ENCODE measurements at places on chromosomes 7 and 10.
A peak's percentile ranks its signal among the peaks of the same experiment; 100 is the strongest.

- no peak for DNase-seq
These were observed 223.8 kb upstream of the CCDC6 start for GRCh38 chr10:60130130-60130579.

DNA sequence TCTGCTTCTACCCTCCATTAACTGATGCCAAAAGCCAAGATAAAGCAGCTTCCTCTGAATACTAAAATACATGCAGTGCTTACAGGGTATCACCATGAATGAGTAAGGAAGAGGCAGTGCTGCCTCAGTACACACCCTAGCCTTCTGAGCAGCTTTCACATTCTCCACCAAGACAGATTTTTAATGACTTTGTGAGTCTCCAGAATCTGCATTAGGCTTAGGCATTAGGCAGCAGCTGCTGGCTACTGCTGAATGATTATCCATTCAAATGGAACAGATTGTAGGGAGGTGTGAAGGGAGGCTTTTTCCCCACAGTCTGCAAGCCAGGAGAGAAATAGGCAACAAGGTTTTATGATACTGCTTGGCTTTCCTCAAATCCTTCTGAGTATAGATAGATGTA, 1226.7 kb upstream of the LRRN3 start:
- DNase-seq: no peak

- peak; percentile 38 for DNase-seq
These were observed 49.1 kb upstream of the MSMB start for GRCh38 chr10:46094931-46095750.

- no peak for DNase-seq
These were observed 10.9 kb downstream of the NRBF2 start for GRCh38 chr10:63143987-63144386.

DNA sequence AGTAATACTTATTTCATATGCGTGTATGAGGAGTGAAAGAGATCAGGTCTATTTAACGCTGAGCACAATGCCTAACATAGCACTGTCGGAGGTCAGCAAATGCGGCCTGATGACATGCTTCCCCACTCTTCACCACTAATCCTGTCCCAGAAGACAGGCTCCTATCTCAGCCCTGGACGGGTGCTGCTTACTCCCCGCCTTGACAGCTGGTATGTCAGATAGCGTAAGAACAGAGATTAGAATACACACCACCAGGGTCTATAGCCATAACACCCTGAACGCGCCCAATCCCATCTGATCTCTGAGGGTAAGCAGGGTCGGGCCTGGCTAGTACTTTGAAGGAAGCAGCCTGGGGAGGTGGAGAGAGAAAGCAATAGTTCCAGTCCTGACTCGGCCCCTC, 32.3 kb upstream of the TM9SF3 start:
- DNase-seq: no peak

GRCh38 chr10:12068449-12069269, at the start of gene DHTKD1:
Gene DHTKD1, plus strand, starts transcription at chr10:12068954. Its CDS starts 80 bp downstream, at chr10:12069034.
- DNase-seq: peak; percentile 100

DNA sequence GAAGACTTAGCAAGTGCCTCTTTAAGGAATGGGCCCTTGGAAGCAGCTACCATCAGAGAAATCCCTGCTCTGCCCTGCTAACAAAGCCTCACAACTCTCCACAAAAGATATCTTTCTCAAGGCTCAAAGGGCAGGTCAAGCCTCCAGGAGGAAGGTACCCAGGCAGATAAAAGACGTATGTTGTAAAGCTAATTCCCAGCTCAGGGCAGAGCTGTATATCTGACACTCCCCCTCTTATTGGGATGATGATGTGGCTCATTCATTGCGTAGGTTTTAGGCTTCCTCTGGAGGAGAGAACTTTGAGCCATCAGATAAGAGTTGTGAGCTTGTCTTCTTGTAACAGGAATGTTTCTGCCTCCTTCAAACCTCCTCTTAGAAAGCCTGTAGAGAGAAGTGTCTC, 145.4 kb downstream of the CALN1 start:
- DNase-seq: no peak

DNA sequence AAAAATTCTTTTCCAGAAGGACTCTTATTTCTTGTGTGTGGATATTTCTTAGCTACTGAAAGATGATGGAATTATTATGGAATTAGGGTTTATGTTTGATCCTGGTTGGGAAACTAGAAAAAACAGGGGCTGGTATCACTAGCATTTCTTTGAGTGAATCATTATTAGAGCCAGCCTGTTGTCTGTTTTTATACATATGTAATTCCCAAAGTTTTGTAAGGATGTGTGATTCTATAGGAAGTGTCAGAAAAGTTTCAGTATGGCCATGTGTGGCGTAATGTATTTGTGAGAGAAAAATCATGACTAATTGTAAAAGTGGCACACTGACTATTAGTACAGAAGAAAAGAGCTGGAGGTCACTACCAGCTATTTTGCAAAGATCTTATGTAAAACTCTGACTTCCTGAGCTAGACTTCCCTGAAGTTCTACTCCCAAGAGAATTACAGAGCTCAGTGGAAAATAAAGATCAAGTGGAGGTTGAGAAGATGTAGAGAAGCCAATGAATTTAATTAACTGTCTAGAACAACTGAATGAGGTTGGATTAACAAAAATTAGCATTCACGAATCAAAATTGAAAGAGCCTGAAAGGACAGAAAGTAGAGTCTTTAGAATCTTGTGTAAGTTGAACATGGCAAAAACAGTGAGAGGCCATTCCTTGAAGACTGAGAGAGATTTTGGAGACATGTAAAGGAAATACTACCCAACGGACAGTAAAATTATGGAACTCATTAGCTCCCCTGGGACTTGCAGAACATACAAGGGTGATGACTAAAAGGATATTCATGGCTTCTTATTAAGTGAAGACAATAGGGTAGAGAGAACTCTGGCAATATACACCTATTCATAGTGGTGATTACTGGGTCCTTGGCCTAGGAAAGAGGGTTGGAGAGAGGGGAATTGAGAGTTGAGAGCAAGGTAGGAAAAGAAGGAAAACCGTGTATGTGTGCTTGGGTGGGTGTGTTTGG, 12.5 kb downstream of the ZNF365 start:
- no peak for DNase-seq

DNA sequence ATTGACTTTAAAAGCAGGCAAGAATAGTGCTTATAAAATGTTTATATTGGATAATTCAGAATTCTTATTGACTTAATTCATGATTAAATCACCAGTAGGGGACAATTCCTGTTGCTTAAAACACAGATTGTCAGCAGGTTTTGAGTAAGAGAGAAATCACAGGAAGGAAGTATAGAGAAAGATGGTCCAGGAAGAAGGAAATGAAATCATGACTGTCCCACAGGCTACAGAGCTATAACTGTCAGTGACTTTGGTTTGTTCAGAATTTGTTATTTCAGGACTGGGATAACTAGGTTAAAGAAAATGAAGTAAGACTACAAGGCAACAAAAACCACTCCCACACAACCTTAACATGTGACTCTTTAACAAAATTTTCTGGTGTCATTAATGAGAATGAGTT, 6.8 kb downstream of the GNGT1 start:
- no peak for DNase-seq

GRCh38 chr7:36058020-36058592, 94.9 kb upstream of the EEPD1 start:
- DNase-seq: no peak

DNA sequence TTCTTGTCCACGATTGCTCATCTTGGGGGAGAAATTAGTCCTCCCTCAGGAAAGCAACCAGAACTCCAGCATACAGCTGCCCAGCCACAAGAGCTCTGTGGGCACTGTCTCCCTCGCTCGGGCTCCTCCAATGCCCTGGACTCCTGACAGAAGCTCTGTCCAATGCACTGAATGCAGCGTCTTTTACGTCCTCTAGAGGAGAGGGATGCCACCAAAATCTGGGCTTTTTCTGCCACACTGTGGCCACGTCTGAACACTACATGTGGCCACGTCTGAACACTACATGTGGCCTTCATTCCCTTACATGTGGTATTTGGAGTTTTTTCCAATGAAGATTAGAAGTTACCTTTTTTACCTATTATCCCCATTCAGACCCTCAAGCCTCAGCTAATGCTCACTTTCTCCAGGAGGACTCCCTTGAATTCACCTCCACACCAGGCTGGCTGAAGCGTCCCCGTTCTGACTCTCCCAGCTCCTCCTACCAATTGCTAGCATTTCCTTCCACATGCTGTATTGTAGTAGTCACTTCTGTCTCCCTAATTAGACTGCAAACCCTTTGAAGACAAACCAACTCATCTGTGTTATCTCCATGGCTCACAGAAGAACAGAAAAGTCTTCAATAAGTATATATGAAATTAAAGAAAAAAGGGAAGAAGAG, 134.3 kb upstream of the PDE1C start:
- DNase-seq: peak; percentile 9

DNA sequence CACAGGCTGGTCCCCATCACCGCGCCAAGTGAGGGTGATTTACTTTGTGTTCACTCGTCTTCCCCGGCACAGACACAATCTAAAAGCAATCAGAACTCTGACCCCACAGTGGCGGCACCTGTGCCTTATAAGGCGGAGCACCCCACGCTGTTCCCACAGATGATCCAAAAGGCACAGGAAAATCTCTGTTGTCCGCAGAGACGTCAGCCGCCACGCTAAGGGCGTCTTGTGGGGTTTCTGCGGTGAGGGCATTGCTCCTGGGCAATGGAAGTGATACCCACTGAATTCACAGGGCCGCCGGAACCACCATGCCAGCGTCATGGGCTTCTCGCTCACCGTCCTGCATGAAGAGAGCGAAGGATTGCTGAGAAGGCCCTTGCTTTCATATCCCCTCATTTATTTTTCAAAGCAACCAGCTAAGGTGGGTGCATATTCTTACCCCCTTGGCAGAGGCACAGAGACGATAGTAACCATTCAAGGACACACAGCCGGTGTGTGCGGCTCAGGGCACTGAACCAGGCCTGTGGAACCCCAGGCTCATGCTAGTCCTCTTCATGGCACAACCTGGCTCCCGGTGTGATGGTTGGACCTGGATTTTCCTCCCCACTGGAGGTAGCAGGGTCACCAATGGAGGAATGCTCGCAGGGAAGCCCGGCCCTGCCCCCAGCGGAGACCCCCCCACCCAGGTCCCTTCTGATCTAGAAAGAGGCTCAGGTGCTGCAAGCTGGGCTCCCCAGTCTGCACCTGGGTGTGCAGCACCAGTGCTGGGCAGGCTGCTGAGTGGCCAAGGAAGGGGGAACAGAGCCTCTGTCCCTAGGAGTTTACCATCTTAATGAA, 279.0 kb downstream of the TCERG1L start:
- no peak for DNase-seq

DNA sequence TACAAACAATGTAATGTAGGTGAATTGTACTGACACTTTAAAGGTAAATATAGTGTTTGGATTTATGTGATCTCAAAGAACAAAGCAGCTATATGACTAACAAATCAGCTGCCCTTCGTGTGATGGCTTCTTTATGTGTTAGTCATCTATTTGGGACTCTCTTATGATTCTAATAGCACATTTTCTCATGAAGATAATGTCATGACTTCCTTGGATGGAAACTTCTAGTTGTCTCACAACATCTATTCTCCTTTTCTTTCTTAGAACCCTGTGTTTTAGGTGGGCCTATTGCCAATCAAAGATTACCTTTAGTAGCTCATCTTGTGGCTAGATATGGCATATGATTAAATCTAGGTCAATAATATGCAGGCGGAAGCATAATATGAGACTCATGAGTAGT, 45.0 kb downstream of the TMEM106B start:
- no peak for DNase-seq

GRCh38 chr10:102264371-102264770, 19.0 kb downstream of the GBF1 start:
- DNase-seq: no peak

GRCh38 chr10:45581582-45582385, 90.8 kb downstream of the ZFAND4 start:
- no peak for DNase-seq

GRCh38 chr10:129465796-129466702, 992 bp upstream of the MGMT start:
- peak; percentile 8 for DNase-seq

DNA sequence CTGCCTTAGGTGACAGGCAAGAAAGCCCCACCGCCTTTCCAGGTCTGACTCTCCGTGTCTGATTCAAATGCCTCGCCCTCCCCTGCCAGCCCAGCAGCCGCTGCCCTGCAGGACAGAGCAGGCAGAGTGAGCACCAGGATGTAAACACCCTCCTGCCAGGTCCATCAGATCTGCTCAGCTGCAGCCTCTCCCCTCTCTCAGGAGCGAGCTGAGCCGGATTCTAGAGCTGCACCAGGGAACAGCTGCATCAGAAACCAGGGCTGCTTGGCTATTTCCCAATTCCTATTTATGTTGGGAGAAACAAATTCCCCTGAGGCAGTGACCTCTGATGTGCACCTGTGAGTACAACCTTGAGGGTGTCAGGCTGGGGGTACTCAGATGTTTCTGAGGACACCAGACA, 121.5 kb upstream of the ZMIZ1 start:
- DNase-seq: no peak

GRCh38 chr10:44845361-44846175, 65.6 kb upstream of the TMEM72 start:
- no peak for DNase-seq

DNA sequence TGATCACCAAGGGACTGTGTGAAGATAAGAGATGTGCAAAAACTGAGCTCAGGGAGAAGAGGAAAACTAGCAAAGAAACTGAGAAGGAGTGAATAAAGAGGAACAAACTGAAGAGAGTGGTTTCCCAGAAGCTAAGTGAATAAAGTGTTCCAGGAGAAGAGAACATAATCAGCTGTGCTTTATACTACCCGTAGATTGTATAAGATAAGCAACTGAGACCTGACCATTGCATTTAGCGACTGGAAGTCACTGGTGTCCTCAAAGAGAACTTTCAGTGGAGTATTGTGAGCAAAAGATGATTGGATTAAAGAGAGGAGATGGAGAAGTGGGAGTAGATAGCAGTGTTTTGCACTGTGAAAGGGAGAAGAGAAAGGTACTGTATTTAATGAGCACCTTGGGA, 14.6 kb downstream of the PHTF2 start:
- no peak for DNase-seq

GRCh38 chr7:38232502-38233366, 40.7 kb downstream of the TARP start:
- DNase-seq: peak; percentile 78

DNA sequence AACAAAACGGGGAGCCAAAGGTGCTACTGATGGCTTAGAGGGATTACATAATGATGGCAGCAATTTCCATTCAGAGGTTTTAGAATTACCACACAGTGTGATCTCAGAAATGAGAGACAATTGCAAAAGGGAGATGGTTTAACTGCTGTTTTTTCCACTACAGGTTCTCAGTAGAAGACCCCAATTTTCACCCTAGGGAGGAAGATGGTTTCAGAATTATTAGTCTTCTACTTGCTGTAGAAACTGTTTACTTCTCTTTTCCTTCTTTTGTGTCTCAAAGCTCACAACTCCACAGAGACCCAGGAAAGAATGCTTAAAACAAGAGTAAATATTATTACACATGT, 226.5 kb downstream of the INHBA start:
- DNase-seq: no peak

- no peak for DNase-seq
These were observed 557.8 kb downstream of the AUTS2 start for GRCh38 chr7:70156057-70156456.

- no peak for DNase-seq
These were observed 276.5 kb downstream of the CCDC3 start for GRCh38 chr10:12724807-12725579.

DNA sequence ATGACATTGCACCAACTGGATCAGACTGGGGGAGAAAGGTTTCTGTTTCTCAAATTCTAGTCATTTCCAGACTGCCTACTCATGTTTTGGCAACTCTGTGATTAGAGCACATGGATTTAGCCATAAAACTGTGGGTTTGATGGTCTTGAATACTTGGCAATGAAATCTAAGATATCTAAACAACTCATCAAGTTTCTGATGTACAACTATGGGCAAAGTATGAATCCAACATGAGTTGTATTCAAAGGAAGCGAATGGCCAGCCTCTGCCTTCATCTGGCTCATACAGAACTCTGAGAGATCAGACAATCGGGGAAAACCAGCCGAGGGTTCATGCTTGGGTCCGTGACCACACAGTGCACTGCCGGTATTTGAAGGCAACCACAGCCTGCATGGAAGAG, 144.3 kb downstream of the ADAM12 start:
- no peak for DNase-seq

Data from activated CD4-positive, alpha-beta T cell treated with anti-CD3 and anti-CD28 coated beads for 48 hours (primary cell).